ENCODE measurements at places on chromosomes 12 and 14. TPM values are rescaled to one million over a fixed set of nuclear protein-coding genes. Genes with fewer than 3 reads are reported as not detected.

DNA sequence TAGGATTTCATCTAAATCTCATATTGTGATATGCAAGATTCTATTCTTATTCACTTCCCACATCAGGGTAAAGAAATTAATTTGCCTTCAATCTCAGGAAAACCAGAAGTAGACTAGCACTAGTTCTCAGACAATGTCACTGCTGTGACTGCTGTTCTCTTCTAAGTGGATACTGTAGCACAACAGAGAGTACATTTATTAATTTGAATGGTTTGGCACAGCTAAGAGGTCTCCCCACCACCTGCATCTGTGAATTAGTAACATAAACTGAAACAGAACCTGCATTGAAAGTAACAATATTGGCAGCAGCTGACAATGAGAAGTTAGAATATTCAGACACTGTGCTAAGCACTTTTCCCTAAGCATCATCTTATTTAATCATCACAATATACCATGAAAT, 253.1 kb downstream of the PDZRN4 start:
- no peak for DNase-seq

Gene OR10P1
- total RNA-seq, result not detected

Gene PPP1R1A
- not detected for total RNA-seq

GRCh38 chr12:12986775-12987331, 13.2 kb downstream of the HEBP1 start:
- no peak for DNase-seq

GRCh38 chr12:6336889-6337853, 4.7 kb downstream of the TNFRSF1A start:
- DNase-seq, result peak; percentile 53

Gene DLGAP5
- 53.6 TPM for total RNA-seq

DNA sequence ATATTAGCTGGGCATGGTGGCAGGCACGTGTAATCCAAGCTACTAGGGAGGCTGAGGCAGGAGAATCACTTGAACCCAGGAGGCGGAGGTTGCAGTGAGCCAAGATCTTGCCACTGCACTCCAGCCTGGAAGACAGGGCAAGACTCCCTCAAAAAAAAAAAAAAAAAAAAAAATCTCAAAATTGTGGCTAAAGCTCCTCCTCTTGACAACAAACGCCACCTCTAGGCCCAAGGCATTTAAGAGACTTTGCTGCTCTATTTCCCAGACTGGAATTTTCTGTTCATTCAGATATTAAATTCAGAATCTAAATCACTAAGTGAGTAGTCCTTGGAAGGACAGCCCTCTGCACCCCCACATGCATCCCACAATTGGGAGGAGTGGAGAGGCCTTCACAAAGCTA, 1.4 kb downstream of the ZFYVE1 start:
- DNase-seq, result no peak

- no peak for DNase-seq
Measured at GRCh38 chr14:79949906-79950305, 261.4 kb downstream of the DIO2 start.

DNA sequence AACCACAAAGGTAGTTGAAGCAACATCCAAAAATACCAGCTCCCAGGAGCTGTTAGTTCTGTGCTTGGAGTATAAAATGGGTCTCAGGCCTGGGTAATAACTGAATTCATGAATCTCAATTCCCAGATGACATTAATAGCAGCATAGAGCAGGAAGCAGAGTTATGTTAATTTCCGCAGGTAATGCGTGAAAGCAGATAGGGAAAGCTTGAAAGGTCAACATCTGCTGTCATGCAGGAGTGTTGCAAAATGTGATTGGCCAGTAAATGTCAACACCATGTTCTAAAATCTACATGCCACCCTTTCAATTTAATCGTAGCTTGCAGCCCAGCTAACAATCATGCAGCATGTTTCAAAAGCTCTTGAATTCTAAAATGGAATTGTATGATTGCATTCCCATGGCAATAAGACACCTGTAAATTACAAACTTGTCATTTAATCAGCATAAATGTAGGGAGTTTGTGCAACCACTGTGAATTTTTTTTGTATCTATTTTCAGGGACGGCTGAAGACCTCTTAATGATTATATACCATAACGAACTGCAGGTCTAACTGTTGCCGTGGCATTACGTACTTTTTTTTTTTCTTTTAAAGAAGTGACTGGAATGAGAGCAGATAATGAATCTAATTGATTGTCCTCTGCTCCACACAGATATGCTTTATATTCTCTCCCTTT, 635.8 kb upstream of the FOXG1 start:
- DNase-seq, result no peak

Gene DDN
- 0.50 TPM for total RNA-seq

- DNase-seq, result no peak
Measured at GRCh38 chr12:68813242-68813593, 5.2 kb downstream of the MDM2 start.

Gene PSMB5
- 366 TPM for total RNA-seq

DNA sequence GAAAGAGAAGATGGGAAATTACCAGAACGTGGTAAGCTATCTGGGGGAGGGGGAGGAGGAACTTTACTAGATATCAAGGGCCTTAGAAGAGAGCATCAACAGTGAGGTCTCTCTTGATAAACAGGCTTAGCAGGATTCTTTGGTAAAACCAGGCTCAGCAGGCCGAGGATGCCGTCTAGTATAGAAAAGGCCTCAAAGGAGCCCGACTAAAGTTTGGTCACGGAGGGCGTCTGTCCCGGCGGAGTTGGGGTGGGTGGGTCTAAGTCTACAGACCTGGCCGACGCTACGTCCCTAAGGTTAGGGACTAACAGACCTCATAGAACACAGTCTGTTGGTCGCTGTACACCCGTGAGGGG, 538 bp upstream of the TIGAR start:
- DNase-seq, result no peak

DNA sequence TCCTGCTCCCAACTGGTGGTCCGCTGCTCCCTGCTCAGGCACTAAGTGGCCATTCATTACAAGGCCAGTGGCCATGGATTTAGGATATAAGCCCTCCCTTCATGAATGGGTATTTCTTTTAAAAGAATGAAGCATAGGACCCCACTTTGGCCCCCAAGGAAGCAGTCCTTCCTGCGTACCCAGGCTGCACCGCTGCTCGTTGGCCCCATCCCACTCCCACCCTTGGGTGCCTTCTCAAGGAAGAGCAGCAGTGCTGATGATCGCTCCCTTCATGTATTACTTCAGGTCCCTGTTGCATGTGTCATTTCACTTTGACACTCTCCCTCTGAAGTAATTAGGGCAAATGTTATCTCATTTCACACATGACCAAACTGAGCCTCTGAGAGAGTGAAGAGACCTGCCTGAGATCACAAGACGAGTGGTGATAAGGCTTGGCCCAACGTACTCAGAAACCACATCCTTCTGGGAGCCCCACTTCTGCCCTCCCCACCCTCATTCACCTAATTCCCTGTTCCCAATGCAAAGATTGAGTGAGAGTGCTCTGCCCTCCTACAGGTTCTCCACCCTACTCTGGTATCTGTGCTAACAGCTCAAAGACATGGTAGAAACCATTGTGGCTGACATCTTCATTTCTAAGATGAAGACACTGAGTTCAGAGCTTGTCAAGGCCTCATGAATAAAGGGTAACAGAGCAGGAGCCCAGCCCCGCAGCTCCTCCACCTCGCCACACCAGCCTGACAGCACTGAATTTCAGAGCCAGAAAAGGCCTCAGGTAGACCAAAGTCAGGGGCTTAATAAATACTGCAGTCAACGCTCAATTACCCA, 10.3 kb upstream of the KRT2 start:
- no peak for DNase-seq

Gene SDSL
- 3.9 TPM for total RNA-seq

GRCh38 chr14:74144789-74145188, 60.0 kb downstream of the LIN52 start:
- DNase-seq, result no peak

- no peak for DNase-seq
Measured at GRCh38 chr12:67151886-67152285, 117.3 kb upstream of the CAND1 start.

Gene TUNAR
- total RNA-seq, result not detected

Gene LBHD2
- not detected for total RNA-seq

Gene OVCH1
- total RNA-seq, result not detected

- DNase-seq, result peak; percentile 91
Measured at GRCh38 chr12:12979731-12980259, 20.3 kb downstream of the HEBP1 start.

Gene VSIG10
- total RNA-seq, result 29.9 TPM

- DNase-seq, result no peak
Measured at GRCh38 chr12:107361970-107362369, 268.6 kb upstream of the CRY1 start.

GRCh38 chr12:3651585-3652424, 101.1 kb downstream of the CRACR2A start:
- DNase-seq, result no peak

- no peak for DNase-seq
Measured at GRCh38 chr14:92628636-92629035, 115.1 kb downstream of the RIN3 start.

- DNase-seq, result no peak
Measured at GRCh38 chr12:130945786-130946492, 7.8 kb upstream of the ADGRD1 start.

DNA sequence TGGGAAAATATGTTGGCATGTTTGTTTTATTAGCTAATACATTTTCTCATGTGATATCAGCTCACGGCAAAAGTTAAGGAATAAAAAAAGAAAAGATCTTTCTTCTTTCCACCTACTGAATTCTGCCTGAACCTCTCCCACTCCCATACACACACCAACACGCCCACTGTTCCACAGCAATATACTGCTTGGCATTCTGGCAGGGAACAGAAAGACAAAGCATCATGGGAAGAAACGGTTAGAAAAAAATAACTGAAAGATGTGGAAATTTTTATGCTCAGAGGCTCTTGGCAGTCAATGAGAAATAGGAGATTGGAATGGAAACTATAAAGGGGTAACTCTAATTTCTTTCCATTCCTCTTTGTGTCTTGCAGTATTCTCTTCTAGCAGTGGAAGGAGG, 268.5 kb downstream of the FOXG1 start:
- DNase-seq, result no peak

- peak; percentile 56 for DNase-seq
Measured at GRCh38 chr12:94175763-94176668, 27.6 kb downstream of the PLXNC1 start.

Gene CFAP54
- 5.3 TPM for total RNA-seq

- no peak for DNase-seq
Measured at GRCh38 chr12:32706335-32707024, 27.4 kb downstream of the DNM1L start.

GRCh38 chr14:97976861-97977260, 1179.7 kb downstream of the VRK1 start:
- DNase-seq, result no peak

DNA sequence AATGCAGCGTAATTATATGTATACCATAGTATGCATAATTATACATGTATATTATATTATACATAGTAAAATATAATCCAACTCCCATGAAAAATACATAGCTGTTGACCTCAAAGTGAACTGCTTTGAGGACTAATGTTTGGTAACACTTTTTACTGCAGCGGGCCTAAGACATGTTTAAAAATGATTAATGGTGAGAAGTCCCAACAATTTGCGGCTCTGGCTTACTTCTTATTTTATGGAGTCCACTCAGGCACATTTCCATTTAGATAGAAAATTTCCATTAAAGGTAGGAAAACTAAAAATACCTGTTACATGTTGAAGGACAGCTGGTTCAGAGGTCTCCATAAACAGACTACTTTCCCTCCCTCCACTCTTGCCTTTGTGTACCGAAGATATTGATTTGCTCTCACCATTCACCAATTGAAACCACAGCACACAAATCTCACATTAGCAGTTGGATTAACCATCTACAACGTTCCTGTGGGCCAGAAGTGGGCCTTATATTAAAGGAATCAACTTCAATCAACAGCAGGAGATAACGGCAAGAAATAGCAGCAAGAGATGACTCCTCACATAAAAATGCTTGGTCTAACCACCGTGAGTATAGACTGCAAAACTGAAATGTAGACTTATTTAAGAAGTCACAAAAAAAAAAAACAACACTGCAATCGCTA, 14.1 kb upstream of the NT5DC3 start:
- peak; percentile 87 for DNase-seq

DNA sequence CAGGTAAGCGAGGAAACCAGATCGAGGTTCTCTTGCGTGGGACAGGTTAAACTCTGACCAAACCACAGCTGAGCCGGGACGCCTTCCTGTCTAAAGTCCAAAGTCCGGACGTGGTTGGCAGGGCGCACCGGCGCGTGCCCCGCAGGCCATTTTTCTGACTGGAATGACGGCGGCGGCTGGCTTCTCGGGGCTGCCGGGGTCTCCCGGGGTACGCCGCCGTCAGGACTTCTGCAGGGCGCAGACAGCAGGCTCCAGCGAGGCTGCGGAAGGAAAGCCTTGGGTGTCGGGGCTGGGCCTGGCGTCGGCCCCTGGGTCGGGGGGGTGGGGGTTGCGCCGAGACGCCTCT, 32.8 kb downstream of the MIA2 start:
- no peak for DNase-seq
